ENCODE measurements at places on chromosomes 16 and 17. TPM values are rescaled to one million over a fixed set of nuclear protein-coding genes. Genes with fewer than 3 reads are reported as not detected.

ABCC12 gene
- not detected for total RNA-seq

DNA sequence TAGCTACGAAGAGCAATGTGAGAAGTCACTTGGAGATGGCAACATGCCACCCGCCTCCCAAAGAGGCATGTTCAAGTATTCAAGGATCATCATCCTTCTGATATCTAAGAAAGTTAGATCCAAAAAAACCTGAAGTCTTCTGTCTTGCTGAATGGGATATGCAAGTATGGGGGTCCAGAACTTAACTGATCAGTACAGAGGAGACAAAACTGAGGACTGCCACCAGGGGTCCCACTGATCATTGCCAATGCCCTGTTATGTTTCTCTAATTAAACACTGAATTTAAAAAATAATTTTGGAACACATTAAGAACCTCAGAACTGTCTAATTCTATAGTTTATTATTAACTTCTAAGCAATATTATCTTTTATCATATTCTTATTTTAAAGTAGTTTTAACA lies 99.7 kb downstream of the CDH8 start:
- H3K27me3 ChIP-seq: no peaks in the 10 kb centered on the region
- DNase-seq: no peak
- no peaks in the 10 kb centered on the region for H3K4me1 ChIP-seq
- H3K4me3 ChIP-seq: no peak overlapping the region
- H3K27ac ChIP-seq: no peak overlapping the region
- H3K36me3 ChIP-seq: no peaks in the 10 kb centered on the region

DNA sequence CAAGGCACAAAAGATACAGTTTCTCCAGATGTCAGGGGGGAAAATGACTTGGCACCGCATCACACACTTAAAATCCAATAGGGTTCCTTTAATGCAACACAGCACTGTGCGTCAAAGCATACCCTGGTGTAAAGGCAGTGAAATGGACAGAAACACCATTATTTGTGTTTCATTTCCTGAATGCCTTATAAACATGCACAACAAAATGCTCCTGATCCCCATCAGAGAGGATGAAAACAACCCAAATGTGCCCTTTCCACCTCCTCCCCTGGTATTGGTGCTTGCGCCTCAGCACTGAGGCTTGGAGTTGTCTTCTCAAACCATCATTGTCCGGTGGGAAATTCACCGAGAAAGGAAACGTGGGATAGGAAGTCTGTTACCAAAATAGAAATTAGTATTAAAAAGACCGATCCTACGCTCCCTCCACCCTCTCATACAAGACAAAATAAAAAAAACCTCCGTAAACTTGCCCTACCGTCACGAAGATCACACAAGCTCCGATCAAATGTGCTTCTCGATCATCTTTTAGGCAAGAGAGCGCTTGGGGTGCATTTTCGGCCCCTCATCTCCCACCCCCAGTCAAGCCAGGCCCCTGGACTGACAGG lies 722 bp downstream of the CDC27 start:
- H3K4me1 ChIP-seq: peaks cover 64% of the 10 kb centered on the region
- no peaks in the 10 kb centered on the region for H3K27me3 ChIP-seq
- DNase-seq: no peak
- H3K27ac ChIP-seq: peak overlapping the region; percentile 96

ABCC11 gene
- total RNA-seq: not detected

- no peaks in the 10 kb centered on the region for H3K27me3 ChIP-seq
- no peaks in the 10 kb centered on the region for H3K36me3 ChIP-seq
- H3K27ac ChIP-seq: no peak overlapping the region
- no peak for DNase-seq
- H3K4me1 ChIP-seq: no peaks in the 10 kb centered on the region
Observed at GRCh38 chr16:59210955-59211541, 476.9 kb upstream of the GOT2 start.

GRCh38 chr17:66341462-66341861 lies 39.0 kb downstream of the PRKCA start:
- no peak overlapping the region for H3K27ac ChIP-seq
- no peak for DNase-seq
- H3K4me1 ChIP-seq: peaks cover 49% of the 10 kb centered on the region
- H3K36me3 ChIP-seq: peaks cover 39% of the 10 kb centered on the region
- no peak overlapping the region for H3K4me3 ChIP-seq
- no peaks in the 10 kb centered on the region for H3K27me3 ChIP-seq

DNA sequence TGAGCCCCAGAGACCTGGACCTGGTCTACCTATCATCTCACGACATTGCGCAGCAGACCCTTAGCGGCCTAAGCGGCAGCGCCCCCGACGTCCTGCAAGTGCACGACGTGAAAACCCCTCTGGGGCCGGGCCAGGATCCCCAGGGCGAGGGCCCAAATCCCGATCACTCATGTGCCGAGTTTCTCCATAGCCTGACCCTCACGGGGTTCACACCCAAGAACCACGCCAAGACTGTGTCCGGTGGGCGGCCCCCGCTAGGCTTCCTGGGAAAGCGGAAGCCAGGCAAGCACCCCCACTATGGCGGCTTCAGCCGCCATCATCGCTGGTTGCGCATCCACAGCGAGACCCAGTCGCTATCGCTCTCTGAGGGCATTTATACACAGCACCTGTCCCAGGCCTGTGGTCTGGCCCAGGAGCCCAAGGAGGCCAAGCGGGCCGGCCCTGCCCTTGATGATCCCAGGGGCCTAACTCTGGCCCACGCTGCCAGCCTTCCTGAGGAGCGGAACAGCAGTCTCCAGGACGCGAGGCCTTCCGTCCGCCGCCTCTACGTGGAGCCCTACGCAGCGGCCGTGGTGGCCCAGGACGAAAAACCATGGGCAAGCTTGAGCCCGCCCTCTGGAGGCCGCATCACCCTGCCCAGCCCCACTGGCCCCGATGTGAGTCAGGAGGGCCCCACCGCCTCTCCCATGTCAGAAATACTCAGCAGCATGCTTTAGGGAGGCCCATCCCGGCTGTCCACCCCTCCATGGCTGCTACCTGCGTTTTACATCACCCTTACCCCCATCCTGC lies 82.8 kb upstream of the NOG start:
- no peak for DNase-seq
- peaks cover 9% of the 10 kb centered on the region for H3K27me3 ChIP-seq
- no peaks in the 10 kb centered on the region for H3K36me3 ChIP-seq

- peak overlapping the region; percentile 70 for H3K27ac ChIP-seq
- H3K4me3 ChIP-seq: no peak overlapping the region
- no peak for DNase-seq
- peaks cover 17% of the 10 kb centered on the region for H3K36me3 ChIP-seq
Observed at GRCh38 chr16:25063865-25064264, 47.7 kb upstream of the LCMT1 start.

AGRP gene
- total RNA-seq: not detected

STH gene
- not detected for total RNA-seq

- peaks cover 19% of the 10 kb centered on the region for H3K36me3 ChIP-seq
- no peak for DNase-seq
- no peak overlapping the region for H3K27ac ChIP-seq
- H3K4me3 ChIP-seq: no peak overlapping the region
- no peaks in the 10 kb centered on the region for H3K4me1 ChIP-seq
Observed at GRCh38 chr17:17134051-17134956, 71.8 kb downstream of the PLD6 start.

GRCh38 chr16:693766-694165 lies 3.6 kb upstream of the WDR24 start:
- no peak overlapping the region for H3K4me3 ChIP-seq
- peaks cover 37% of the 10 kb centered on the region for H3K4me1 ChIP-seq
- no peak for DNase-seq
- H3K27me3 ChIP-seq: peaks cover 20% of the 10 kb centered on the region

TMEM235 gene
- not detected for total RNA-seq

- peak overlapping the region; percentile 56 for H3K27ac ChIP-seq
- no peaks in the 10 kb centered on the region for H3K27me3 ChIP-seq
- peaks cover 77% of the 10 kb centered on the region for H3K4me1 ChIP-seq
- no peak overlapping the region for H3K4me3 ChIP-seq
- DNase-seq: no peak
Observed at GRCh38 chr16:11201498-11202259, 54.3 kb downstream of the SOCS1 start.

DNA sequence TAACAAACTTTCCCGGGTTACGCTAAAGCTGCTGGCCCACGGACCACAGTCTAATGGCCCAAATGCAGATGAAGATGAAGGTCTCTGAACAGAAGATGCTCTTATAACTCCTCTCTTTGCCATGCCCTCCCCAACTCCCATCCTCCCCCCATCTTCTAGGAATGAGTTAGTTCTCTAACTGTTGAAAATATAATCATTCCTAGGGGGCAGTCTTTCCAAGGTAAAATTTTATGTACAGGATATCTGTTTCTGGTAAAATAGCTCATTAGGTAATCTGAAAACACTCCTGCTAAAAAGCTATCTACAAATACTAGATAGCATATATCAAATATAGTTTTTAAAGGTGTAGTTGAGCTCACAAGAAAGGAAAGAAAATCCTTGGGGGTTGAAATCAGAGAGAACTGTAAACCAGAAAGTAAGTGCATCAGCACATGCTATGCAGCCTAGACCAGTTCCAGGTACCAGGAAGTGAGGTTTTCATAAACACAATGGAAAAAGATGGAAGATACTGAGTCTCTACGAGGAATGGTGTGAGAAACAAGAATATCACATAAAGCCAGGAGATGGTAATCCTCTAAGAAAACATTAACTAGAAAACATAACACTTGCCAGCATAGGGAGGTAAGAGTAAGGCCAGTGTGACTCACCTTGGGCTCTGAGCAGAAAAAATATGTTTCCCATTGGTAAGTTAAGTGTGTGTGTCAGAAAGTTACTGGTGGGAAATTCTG lies 38.1 kb downstream of the CMC2 start:
- H3K27ac ChIP-seq: no peak overlapping the region
- H3K36me3 ChIP-seq: peaks cover 9% of the 10 kb centered on the region
- H3K27me3 ChIP-seq: no peaks in the 10 kb centered on the region
- no peaks in the 10 kb centered on the region for H3K4me1 ChIP-seq
- no peak overlapping the region for H3K4me3 ChIP-seq

- peaks cover 98% of the 10 kb centered on the region for H3K4me1 ChIP-seq
- H3K4me3 ChIP-seq: no peak overlapping the region
- no peak for DNase-seq
Observed at GRCh38 chr16:81478876-81479511, 34.4 kb downstream of the CMIP start.

MRPS23 gene
- total RNA-seq: 46.3 TPM

SAT2 gene
- total RNA-seq: 21.4 TPM

LGALS9C gene
- 2.6 TPM for total RNA-seq

DNA sequence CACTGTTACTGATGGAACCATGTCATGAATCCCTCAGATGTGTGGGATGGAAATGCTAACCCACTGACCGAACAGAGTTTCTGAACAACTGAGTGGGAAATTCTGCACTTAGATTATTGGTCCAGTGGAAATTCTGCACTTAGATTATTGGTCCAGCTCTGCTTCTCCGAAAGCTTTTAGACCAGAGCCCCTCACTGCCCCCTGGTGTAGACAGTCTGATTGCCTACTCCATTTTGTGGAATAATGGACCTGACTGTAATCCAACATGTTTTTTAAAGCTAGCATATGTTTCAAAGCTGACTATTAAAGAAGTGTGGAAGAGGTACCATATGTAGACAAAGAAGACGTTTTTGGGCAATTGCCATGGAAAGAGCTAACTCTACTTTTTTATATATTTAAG lies 50.3 kb upstream of the TBX2 start:
- no peaks in the 10 kb centered on the region for H3K27me3 ChIP-seq
- H3K4me3 ChIP-seq: no peak overlapping the region
- H3K4me1 ChIP-seq: no peaks in the 10 kb centered on the region

- no peak overlapping the region for H3K27ac ChIP-seq
- no peak for DNase-seq
Observed at GRCh38 chr16:22316411-22316811, 19.2 kb downstream of the POLR3E start.

KCNG4 gene
- not detected for total RNA-seq

GRCh38 chr16:79282806-79283205 lies 317.7 kb downstream of the MAF start:
- H3K27me3 ChIP-seq: peaks cover 12% of the 10 kb centered on the region
- H3K36me3 ChIP-seq: no peaks in the 10 kb centered on the region
- H3K4me3 ChIP-seq: no peak overlapping the region
- no peak overlapping the region for H3K27ac ChIP-seq

GRCh38 chr17:38724337-38724988 lies 5.7 kb upstream of the CISD3 start:
- peak overlapping the region; percentile 52 for H3K27ac ChIP-seq
- H3K36me3 ChIP-seq: peaks cover 52% of the 10 kb centered on the region
- H3K4me1 ChIP-seq: peaks cover 41% of the 10 kb centered on the region
- H3K4me3 ChIP-seq: no peak overlapping the region
- no peaks in the 10 kb centered on the region for H3K27me3 ChIP-seq
- DNase-seq: no peak

GRCh38 chr16:19366391-19366790 lies 51.3 kb upstream of the TMC5 start:
- H3K27ac ChIP-seq: no peak overlapping the region

KRTAP4-9 gene
- total RNA-seq: not detected

DNA sequence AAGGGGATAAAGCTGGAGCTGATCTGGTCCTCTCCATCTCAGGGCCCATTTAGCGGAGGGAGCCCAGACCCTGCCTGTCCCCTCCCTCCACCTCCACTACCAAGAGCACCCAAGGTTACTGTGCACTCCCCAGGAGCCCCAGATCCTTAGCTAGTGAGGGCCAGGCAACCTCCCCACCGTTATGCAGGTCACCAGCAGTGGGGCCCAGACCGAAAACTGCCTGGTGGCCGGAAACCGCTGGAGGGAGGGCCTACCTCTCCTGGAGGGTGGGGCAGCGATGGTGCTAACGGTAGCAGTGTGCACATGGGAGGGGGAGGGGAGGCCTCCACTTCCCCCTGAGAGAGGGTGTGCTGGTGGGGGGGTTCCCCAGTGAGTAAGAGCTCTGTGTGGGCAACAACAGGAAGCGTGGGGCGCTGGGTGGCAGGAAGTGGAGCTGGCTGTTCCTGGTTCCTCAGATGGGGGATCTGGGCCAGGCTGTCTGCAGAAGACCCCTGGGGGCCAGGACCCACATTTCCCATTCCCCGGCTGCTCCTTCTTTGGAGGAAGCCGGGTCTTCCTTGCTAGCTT lies 4.4 kb downstream of the FMNL1 start:
- H3K36me3 ChIP-seq: peaks cover 67% of the 10 kb centered on the region
- peak; percentile 99 for DNase-seq

DNA sequence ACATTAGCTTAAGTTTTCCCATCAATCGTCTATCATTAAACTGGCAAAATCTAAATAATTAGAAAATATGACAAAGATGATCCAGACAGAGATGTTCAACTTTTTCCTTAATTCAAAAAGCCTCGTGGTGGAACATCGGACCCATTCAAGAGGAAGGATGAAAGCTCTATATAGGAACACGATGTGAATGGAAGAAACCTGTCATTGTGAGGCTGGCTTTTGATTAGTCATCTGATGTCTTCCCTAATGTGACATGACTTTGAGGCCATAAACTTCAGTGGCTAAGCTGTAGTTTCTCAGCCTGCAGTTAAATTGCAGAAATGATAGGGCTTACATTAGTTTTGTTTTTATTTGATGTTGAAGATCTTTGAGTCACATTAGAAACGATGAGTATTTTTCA lies 1.0 kb downstream of the AMZ2 start:
- peaks cover 49% of the 10 kb centered on the region for H3K4me1 ChIP-seq
- H3K27me3 ChIP-seq: no peaks in the 10 kb centered on the region
- no peak for DNase-seq
- H3K27ac ChIP-seq: peak overlapping the region; percentile 97
- H3K4me3 ChIP-seq: peak overlapping the region; percentile 81

ZP2 gene
- total RNA-seq: not detected

DOC2B gene
- total RNA-seq: not detected

Data from activated CD8-positive, alpha-beta T cell treated with anti-CD3 and anti-CD28 coated beads, Interleukin-2, amount 10 ng/mL, durations not matched to agents 7 days and 5 days (primary cell).